ENCODE measurements at places on chromosomes 4 and X.

- DNase-seq, result no peak
These were observed 67.8 kb upstream of the LNX1 start for GRCh38 chr4:53659112-53659511.

GRCh38 chrX:9745417-9746115 is 20.1 kb downstream of the GPR143 start:
- no peak for DNase-seq

GRCh38 chr4:36115312-36115711 is 129.0 kb downstream of the ARAP2 start:
- no peak for DNase-seq

DNA sequence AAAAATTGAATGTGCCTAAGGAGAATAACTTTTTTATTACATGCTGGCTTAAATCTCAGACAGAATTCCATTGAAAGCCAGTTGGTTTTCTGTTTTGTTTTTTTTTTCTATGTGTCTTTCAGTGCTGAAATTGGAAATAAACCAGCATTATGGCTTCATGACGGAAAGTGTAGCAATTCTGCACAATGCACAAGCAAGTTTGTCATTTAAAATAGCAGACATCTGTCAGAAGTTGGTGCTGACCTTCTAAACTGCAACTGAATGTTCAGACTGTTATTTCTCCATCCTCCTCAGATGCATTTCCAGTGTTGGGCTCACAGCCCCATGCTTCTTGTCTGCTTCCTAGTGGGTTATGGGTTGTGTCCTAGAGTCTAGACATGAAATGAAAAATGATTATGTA is 107.2 kb upstream of the LIMCH1 start:
- no peak for DNase-seq

- no peak for DNase-seq
These were observed 18.5 kb upstream of the SGMS2 start for GRCh38 chr4:107806196-107806595.

DNA sequence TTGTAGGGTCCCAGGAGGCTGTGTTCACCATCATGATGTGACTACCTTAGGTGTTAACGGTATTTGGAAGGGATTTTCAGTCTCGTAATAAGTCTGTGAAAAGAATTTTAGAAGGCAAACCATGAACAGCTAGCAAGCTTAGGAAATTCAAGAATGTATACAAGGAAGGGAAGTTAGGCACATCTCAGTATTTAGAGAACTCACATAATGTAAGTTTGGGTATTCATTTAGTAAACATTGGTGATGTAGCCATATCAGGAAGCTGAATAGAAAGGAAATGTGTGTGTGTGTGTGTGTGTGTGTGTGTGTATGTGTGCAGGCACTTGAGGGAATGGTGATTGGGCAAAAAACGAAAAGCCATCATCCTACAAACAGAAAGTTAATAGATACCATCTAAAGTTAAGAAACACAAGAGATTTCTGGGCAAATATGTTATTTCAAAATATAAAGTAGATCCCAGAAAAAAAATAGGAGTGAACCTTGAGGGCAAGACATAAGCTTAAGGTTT is 34.7 kb upstream of the PRKX start:
- no peak for DNase-seq

GRCh38 chrX:10173331-10173900 is 16.6 kb downstream of the CLCN4 start:
- no peak for DNase-seq

- peak; percentile 57 for DNase-seq
These were observed 5.3 kb downstream of the EMD start for GRCh38 chrX:154384284-154384892.

- no peak for DNase-seq
These were observed 31.5 kb upstream of the UNC5C start for GRCh38 chr4:95580226-95580625.

GRCh38 chr4:100494166-100494565 is 23.7 kb downstream of the EMCN start:
- DNase-seq, result no peak

- no peak for DNase-seq
These were observed 162.7 kb upstream of the KLF8 start for GRCh38 chrX:56069299-56069931.

- no peak for DNase-seq
These were observed 13.4 kb upstream of the AFM start for GRCh38 chr4:73468170-73468569.

DNA sequence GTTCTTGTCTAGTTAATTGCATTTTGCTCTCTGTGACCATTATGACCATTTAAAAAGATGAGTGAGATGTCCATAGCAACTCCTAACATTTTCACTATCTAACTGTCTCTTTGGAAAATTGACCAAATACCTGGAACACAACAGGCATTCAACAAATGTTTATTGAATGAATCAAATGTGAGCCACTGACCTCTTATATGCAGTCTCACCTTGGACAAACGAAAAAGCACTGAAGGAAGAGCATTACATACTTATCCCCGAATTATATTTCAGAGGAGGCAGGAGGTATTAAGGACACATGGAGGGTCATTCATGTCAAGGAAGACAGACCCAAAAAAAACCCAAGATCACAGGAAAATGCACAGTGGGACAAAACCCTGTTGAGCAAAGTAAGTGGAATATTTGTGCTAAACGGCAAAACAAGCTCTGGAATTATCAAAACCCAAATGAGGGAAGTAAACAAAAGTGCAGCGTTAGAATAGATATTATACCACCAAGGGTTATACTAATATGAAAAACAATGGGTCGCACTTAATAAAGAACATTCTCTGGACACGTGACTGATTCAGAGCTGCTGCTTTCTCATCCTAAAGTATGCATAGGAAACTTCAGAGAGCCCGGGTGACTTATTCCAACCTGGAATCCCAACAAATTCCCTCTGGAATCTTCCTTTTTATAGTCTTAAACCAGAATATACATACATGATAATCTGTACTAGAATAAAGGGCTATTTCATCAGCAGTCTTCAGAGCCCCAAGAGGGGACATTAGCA is 131.9 kb downstream of the AMELX start:
- no peak for DNase-seq

GRCh38 chr4:25299476-25300203 is 12.9 kb upstream of the ZCCHC4 start:
- no peak for DNase-seq

DNA sequence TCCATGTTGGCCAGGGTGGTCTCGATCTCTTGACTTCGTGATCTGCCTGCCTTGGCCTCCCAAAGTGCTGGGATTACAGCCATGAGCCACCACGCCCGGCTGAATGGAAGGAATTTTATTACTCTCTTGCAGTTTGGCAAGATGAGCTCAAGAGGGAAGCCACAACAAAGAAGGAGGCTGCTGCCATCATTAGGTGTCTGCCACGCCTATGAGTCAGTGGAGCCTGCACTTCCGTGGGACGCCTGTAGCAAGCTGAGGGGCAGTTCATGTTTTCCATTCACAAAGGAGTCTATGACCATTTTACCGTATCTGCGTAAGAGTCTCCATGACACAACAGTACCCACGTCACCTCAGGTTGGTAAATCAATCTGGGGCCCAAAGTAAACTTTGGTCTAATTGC is 51.2 kb upstream of the CHRNA9 start:
- no peak for DNase-seq

DNA sequence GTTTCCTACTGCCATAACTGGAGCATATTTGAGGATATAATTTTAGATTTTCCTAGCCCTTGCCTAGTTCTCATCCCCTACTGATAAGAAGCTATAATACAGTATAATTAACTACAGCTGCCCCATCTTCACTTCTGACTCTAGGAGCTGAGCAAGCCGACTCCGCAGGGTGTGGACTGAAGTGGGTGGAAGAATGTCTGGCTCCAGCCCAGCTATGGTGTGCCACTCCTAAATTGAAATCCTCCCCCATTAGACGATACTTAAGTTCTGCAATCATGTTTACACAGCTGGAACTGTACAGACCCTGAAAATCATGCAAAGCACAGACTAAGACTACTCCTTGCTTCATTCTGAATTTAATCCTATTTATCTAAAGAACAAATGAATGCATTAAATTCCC is 93.1 kb downstream of the PCDH19 start:
- DNase-seq, result no peak

GRCh38 chr4:53021754-53022512 is 159.8 kb downstream of the RASL11B start:
- no peak for DNase-seq

Data from suprapubic skin (tissue), 4 donors.